Karpas-422 (cell line): ENCODE measurements at places on chromosomes 6 and 20.

- no peak for DNase-seq
These were observed 165.5 kb upstream of the SCGN start for GRCh38 chr6:25486550-25486949.

GRCh38 chr20:31822421-31823330 lies 3.5 kb downstream of the MYLK2 start:
- peak; percentile 84 for DNase-seq

DNA sequence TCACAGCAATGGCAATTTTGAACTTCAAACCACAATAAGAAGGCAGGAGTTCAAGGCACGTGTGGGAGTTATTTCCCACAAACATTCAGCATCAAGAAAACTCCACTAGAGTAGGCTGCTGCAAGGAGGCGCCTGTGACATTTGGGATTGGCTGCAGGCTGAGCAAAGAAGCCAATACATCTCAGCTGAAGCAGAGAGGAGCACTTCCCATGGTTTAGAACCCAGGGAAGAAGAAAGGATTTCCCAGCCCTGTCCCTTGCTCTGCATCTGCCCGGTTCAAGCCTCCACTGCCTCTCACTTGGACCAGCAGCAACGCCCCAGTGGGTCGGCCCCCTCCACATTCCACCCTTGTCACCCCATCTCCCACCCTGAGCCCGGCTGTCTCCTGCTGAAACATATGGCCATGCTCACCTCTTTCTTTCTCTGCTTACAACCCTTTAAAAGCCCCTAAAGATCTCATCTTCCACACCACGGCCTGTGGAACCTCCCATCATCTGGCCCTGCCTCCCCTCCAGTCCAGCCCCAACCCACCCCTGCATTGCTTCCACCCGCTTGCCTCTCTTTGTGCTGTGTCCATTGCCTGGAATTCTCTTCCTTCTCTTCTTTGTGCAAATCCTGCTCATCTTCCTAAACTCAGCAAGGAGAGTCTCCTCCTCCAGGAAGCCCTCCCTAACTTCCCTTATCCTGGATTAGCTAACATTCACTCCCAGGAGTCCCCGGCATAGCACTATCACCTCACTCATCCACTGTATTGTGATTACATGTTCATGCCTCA lies 128.3 kb downstream of the ANKRD60 start:
- no peak for DNase-seq

- peak; percentile 74 for DNase-seq
These were observed 212.1 kb upstream of the PHACTR1 start for GRCh38 chr6:12504325-12504966.

- no peak for DNase-seq
These were observed 5.6 kb downstream of the PCMTD2 start for GRCh38 chr20:64261138-64261537.

DNA sequence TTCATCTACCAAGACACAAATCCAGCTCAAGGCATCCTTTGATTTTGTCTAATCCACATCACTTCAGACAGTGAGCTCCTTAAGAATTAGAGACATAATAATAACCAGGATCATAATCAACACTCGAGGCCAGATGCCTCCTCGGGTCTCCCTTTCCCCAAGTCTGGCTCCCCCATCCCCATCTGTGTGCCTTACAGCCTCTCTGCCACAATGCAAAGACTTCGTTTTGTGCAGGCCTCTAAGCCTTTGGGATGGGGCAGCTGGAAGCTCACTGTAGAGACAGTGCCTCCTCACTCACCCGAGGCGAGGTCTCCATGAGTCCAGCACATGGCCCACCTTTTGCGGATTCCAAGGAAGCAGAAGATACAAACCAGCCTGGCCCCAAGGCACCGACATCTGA lies 30.3 kb downstream of the LRFN2 start:
- no peak for DNase-seq

DNA sequence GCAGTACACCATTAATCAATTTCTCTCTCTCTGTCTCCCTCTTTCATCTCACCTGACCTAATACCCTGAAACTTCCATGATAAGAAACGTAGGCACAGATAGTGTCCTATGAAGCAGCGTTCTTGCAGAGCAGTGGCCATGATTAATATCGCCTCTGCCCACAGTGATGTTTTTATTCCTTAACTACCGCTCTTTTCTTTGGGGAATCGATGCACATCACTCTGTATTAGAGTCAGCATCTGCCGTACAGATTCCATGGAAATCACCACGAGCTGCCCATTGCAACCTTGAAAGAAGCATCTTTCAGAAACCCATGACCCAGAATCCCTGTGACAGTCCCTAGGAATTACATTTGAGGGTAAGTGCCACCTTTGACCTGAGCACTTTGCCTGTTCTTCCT lies 152.0 kb upstream of the ECI2 start:
- DNase-seq, result no peak

DNA sequence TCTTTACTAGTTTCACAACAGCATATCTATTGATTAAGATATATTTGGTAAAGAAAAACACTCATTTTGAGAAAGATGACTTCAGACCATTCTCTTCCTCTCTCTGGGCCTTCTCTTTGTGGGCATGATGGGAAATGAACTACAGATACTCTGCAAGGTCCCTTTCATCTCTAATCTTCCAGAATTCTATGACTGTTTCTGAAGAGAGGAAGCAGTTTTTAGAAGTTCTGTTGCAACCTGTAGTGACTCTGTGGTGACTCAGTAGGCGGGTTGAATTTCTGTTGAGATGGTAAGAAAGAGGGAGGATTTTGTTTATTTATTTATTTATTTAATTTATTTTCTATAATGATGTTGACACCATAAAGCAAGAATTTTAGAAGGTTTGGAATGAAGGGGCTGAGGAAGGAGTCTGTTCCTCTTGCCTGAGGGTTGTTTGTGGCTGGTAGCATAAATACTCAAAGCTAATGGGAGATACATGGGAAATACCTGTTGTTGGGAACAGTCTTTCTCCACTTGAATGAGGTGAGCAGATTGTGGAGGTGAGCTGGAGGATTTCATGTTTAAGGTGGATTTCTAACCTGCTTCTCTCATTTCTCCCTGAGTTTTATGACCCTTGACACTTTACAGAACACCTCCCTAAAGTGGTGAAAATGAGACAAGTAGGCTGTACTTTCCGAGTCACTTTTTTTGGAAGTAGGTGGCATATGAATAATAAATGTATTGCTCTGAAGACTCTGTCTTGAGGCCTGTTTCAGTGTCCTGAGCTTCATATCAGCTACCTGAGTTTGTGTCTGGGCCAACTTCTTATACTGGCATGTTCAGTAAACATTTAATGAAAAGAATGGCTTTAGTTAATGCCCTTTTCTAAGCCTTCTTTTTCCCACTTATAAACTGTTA lies 15.0 kb downstream of the ACSS2 start:
- no peak for DNase-seq

GRCh38 chr6:113505084-113505699 lies 352.0 kb upstream of the MARCKS start:
- no peak for DNase-seq

DNA sequence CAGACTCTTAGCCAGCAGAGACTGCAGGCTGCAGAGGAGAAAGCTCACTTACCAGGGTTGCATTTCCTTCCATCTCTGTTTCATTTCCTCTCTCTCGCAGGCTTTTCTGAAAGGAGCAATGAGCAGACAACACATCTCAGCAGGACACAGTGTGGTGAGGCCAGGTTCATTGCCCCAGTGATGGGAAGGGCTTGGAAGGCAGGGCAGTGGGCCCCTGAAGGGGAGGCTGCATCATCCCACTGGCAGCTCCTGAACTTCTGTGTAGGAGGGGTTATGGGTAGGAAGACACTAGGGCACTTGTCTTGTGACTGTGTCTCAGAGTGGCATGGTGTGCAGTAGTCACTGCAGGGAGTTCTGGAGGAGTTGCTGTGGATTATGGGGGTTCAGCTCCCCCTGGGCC lies 246.8 kb downstream of the QKI start:
- no peak for DNase-seq

- no peak for DNase-seq
These were observed 703 bp downstream of the MRPL2 start for GRCh38 chr6:43058531-43058930.

- no peak for DNase-seq
These were observed 169.5 kb downstream of the TASP1 start for GRCh38 chr20:13469262-13469661.

- no peak for DNase-seq
These were observed 261.5 kb downstream of the SLC24A3 start for GRCh38 chr20:19473922-19474286.

- no peak for DNase-seq
These were observed 1.0 kb upstream of the TAGAP start for GRCh38 chr6:159045801-159046200.

- no peak for DNase-seq
These were observed 267.6 kb upstream of the PRND start for GRCh38 chr20:4454111-4454510.

- no peak for DNase-seq
These were observed 24.6 kb downstream of the TBX18 start for GRCh38 chr6:84739866-84740208.

GRCh38 chr6:169099411-169100202 lies 154.0 kb downstream of the THBS2 start:
- no peak for DNase-seq

DNA sequence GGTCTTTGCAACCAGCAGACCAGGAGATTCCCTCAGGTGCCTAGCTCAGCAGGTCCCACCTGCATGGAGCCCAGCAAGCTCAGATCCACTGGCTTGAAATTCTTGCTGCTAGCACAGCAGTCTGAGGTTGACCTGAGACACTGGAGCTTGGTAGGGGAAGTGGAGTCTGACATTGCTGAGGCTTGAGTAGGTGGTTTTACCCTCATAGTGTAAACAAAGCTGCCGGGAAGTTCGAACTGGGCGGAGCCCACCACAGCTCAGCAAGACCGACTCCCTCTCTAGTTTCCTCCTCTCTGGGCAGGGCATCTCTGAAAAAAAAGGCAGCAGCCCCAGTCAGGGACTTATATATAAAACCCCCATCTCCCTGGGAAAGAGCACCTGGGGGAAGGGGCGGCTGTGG lies 34.3 kb downstream of the PRSS35 start:
- DNase-seq, result no peak

DNA sequence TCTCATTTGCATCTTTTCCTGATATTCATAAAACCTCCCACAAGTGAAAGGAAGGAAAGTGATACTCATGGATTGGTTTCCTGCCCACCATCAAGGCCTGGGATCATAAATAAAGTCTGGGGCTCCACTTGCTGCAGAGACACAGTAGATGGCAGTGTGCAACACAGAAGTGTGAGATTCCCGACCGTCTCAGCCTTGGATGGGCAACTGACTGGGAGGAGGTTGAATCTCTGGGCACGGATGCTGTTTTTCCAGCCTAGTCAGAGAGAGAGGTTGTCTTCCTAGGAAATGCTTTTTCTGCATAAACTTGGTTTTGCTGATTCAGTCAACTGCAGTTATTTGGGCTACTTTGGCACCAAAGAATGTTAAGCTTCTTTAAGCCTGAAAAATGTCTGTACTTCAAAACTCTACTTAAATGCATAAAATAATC lies 9.9 kb upstream of the RFPL4B start:
- no peak for DNase-seq

- DNase-seq, result no peak
These were observed 24.6 kb upstream of the CALHM6 start for GRCh38 chr6:116436586-116436985.

- no peak for DNase-seq
These were observed 4.9 kb downstream of the SCML4 start for GRCh38 chr6:107819217-107819616.

DNA sequence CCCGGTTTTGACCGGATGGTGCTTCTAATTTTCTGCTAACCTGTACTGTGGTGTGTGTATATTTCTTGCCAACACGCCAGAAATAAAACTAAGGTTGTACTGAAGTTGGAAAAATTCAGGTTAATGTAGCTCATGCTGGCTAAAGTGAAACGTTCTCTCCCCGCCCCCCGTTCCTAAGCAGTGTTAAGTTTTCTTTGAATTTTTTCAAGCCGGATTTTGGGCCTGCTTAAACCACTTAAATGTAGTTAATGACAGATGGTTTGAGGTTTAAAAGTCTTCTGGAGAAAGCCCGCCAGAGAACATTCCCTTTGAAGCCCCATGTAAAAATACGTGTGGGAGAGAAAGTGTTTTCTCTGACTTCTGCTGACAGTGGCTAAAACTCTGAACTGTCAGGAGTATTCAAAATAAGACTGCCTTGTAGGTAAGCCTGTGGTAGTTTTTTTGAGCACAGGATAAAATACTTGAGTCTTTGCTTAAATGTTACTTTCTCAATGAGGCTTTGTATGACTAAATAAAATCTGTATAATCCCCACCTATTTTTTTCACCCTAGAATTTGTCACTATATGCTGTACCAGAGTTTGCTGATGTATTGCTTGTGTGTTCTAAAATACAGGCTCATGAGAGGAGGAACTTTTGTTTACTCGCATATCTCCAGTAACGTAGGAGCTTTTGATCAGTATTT lies 101.3 kb downstream of the OR2B2 start:
- DNase-seq, result peak; percentile 57

- DNase-seq, result peak; percentile 66
These were observed 47.8 kb downstream of the ARHGAP40 start for GRCh38 chr20:38649275-38649891.

- no peak for DNase-seq
These were observed 188.2 kb upstream of the FOXQ1 start for GRCh38 chr6:1123386-1124375.

- DNase-seq, result no peak
These were observed 987.5 kb downstream of the HACE1 start for GRCh38 chr6:103872233-103872632.

DNA sequence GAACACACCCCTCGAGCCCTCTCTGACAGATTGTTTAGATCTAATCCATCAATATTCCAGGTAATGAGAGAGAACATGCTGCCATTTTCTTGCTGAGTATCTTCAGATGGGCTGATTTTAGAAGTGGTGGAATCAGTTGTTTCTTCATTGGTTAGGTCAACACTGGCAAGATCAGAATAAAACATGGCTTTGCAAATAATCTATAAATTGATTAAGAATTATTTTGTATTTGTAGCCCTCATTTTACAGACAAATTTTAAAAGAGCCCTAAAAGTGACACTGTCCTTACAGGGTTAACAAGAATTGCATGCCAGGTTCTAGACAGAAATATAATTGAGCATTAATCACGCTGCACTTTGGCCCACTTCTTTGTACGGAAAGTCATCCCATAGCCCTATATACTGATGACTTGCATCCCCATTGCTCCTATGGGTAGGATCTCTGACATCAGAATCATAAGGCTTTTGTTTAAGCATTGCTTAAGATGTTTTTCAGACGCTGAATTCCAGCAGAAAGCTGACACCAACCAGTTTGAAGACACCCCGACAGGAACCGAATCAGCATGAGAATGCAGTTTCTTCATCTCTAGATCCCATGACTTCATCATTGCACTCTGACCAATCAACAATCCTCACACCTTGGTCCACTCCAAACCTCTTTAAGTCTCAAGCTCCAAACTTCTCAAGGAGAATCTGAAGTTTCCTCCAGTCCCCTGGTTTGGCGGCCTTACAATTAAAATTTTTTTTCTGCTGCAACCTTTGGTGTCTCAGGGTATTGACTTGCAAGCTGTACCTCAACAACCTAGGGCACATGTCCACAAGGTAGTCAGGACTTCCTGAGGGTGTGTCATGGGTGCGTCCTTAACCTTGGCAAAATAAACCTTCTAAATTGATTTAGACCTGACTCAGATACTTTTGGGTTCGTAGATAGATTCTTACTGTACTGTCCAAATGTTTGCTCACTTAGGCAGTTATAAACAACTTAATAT lies 7.8 kb downstream of the TDP2 start:
- no peak for DNase-seq
